T-helper 2 cell (primary cell): ENCODE measurements at places on chromosomes 4 and X.
A peak's percentile ranks its signal among the peaks of the same experiment; 100 is the strongest.

GRCh38 chrX:34655501-34656455 is 1.3 kb downstream of the TMEM47 start:
- DNase-seq = no peak

GRCh38 chr4:36310793-36311192 is 29.4 kb downstream of the DTHD1 start:
- peak; percentile 50 for DNase-seq

DNA sequence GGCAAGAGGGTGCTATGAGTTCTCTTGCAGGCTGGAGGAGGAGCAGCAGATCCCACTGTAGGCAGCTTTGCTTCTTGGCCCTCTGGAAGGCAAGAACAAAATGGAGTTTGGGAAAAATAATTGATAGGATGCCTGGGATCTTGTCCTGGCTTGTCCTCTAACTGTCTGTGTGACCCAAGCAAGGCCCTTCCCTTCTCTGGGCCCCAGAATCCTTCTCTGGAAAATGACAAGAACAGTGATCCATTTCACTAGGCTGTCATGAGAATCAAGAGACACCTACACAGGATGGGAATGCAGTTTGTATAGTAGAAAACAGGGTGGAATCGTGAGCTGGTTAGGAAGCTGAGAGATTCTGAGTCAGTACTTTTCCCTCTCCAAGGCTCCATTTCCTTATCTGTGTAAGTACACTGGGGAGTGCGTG is 133.3 kb downstream of the PJA1 start:
- no peak for DNase-seq

DNA sequence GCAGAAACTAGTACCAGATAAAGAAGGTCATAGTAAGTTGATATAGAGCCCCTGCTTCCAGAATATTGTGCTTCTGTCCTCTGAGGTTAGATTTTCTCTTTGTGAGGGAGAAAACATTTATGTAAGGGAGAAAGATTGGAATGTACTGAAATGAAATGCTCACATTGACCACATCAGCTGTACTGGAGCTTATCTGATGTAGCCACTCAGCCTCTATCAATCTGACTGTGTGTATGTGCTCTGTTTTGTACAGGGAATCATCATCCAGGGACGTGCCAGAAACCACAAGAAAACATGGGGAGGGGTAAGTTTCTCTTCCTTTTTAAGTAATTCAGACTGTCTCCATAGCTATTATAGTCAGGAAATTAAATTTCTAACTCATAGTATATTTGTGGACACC is 56.8 kb downstream of the PRRG1 start:
- DNase-seq = no peak

DNA sequence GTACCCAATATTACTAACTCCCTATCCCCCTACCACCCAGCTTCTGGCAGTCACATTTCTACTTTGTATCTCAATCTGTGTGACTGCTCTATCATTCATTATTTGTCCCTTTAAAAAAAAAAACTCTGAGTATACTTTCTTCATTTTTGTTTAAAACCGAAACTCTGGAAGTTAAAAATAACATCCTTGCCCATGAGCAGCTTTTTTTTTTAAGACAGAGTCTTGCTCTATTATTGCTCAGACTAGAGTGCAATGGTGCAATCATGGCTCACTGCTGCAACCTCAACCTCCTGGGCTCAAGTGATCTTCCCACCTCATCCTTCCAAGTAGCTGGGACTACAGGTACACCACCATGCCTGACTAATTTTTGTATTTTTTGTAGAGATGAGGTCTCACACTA is 15.8 kb downstream of the UBE2K start:
- DNase-seq = no peak

DNA sequence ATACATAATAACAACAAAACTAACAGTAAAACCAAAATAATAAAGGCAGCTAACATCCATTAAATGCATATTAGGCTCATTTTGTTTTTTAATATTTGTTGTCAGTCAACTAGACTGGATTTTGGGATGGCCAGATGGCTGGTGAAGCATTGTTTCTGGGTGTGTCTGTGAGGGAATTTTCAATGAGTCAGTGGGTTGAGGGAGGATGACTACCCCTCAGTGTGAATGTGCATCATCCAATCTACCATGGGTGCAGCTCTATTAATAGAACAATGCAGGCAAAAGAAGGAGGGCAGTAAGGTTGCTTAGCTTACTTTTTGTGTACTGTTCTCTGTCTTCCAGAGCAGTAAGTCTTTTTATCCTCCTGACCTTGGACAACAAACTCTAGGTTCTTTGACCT is 484.2 kb upstream of the HS3ST1 start:
- DNase-seq = no peak

- peak; percentile 48 for DNase-seq
Observed at GRCh38 chrX:56812515-56813105, 83.6 kb downstream of the NBDY start.

DNA sequence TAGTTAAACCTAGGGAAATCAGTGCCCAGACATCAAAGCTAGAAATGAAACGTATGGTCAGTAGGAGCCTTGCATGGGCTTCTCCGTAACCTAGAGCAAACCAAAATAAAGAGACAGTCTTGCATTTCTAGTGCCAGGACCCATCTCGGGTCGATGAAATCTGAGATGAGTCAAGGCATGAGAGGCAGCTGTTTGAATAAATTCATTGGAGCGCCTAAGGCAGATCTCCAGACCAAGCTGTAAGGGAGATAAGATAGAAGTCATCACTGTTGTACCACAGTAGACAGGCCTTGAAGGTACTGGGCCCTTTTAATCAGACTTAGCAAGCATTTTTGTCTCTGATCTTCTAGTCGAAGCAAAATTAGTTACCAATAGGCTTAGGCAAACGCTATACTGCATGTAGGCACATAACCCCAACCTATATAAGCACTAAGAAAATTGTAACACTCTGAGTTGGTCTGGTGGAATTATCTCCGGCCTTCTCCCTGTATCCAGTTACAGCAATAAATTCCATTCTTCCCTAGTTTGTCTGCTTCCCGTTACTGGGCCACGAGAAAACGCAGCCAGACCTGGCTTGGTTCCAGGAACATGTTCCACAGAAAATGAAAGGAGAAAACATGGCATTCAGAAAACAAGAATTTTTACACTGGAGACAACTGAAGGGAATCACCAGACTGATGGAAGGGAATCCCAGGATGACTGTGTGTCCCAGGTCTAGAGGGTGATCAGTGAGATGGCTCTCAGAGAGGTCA is 21.1 kb upstream of the PAPSS1 start:
- no peak for DNase-seq

GRCh38 chrX:12753366-12753765 is 37.8 kb upstream of the PRPS2 start:
- DNase-seq = no peak

- no peak for DNase-seq
Observed at GRCh38 chr4:95839891-95840290, at the start of gene PDHA2. TSS of gene PDHA2 (plus strand) at chr4:95840093. CDS start at chr4:95840151, 58 bp downstream.

DNA sequence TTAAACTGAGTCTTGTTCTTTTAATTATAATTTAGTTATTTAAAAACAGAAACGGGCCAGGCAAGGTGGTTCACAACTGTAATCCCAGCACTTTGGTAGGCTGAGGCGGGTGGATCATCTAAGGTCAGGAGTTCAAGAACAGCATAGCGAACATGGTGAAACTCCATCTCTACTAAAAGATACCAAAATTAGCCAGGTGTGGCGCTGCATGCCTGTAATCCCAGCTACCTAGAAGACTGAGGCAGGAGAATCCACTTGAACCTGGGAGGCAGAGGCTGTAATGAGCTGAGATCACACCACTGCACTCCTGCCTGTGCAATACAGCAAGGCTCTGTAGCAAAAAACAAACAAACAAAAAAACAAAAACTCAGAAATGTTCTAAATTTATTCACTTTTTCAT is 852.9 kb downstream of the TECRL start:
- no peak for DNase-seq

- no peak for DNase-seq
Observed at GRCh38 chr4:169144061-169144600, 126.6 kb downstream of the SH3RF1 start.

- peak; percentile 7 for DNase-seq
Observed at GRCh38 chrX:40552768-40553167, 28.0 kb upstream of the ATP6AP2 start.

GRCh38 chrX:24202465-24203031 is 53.0 kb downstream of the ZFX start:
- no peak for DNase-seq

DNA sequence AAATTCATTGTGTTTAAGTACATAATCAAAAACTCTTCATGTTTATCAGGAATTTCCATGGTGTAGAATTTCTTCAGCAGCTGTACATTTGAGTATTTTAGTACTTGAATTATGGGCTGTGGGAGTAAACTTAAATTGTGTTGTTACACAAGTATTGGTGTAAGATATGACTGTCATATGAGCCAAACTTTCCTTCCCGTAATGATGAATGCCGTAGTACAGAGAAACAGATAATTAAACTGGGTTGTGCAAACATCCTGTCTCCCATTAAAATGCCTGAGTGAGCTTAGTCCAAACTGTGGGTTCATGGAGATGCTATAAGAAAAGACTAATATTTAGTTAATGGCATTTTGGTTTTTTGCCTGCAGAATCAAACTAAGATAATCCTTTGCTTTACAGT is 159.2 kb downstream of the SLC4A4 start:
- DNase-seq = no peak

DNA sequence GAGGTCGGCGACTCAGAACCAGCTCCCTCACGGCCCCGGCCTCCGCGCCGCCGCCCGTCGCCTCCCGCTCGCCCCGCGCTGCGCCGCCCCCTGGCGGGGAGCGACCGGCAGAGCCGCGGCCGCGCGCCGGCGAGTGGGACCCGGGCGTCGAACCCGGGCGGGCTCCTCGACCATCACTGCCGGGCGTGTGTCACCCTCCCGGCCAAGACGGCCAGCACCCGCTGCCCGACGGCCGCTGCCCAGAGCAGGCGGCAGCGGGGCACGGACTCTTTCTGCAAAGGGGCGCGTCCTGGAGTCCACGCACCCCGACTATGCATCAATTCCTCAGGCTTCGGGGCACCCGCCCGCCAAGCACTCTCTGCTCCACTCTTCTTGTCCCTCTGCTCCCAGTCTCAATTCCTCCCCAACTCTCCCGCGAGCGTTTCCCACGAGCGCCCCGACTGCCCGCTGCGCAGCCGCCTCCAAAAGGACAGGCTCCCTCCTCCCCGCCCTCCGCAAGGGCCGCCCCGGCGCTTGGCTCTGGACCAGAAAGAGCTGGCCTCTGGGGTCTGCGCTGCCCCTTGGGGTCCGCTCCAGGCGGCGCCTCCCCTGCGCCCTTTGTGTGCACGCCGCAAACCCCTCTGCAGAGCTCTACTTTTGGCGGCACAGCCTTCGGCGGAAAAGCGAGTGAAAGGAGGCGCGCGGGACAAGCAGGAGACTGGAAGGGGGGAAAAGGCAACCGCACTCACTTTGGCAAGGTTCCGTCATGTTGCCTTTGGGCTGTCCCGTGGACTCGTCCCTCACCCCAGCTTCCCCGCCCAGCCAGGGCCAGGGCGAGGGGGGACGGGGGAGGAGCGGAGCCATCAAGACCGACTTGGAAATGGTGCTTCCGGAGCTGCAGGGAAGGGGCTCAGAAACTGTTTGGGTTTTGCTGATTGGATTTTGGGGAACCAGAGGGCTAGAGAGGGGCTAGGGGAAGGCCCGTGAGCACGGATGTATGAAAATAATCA is 1.0 kb downstream of the PDE5A start:
- DNase-seq = peak; percentile 29

GRCh38 chr4:166042510-166043055 is 169.5 kb downstream of the TLL1 start:
- no peak for DNase-seq

DNA sequence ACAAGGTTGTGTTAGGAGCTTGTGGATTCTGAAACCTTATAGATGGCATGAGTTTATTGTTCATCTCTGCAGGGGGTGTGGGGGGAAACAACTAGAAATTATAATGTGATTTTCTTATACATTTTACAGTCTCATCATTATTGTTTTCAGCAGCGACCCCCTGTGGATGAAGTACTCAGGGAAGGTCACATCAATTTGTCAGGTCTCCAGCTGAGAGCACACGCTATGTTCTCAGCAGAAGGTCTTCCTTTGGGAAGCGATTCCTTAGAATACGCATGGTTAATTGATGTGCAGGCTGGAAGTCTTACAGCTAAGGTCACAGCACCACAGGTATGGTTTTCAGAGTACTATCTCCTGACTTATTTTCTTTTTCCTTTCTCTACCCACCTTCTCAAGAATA is 72.2 kb downstream of the BLTP1 start:
- no peak for DNase-seq

DNA sequence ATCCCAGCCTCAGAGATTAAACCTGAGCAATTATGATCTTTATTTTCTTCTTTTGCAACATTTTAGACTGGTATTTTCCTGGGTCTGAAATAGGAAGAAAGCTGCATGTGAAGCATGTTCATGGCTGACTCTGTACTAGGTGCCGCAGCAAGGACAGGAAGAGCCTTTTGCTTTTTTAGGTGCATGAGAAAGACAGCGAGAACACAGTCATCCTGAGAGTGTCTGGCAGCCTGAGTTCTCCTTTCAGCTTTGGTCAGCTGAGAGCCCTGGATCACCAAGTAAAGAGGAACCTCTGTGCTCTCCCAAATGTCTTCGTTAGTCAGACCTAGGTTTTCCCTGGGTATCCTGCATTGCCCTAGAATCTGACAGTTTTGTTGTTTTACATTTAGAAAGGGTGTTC is 29.8 kb downstream of the FAM149A start:
- DNase-seq = no peak

DNA sequence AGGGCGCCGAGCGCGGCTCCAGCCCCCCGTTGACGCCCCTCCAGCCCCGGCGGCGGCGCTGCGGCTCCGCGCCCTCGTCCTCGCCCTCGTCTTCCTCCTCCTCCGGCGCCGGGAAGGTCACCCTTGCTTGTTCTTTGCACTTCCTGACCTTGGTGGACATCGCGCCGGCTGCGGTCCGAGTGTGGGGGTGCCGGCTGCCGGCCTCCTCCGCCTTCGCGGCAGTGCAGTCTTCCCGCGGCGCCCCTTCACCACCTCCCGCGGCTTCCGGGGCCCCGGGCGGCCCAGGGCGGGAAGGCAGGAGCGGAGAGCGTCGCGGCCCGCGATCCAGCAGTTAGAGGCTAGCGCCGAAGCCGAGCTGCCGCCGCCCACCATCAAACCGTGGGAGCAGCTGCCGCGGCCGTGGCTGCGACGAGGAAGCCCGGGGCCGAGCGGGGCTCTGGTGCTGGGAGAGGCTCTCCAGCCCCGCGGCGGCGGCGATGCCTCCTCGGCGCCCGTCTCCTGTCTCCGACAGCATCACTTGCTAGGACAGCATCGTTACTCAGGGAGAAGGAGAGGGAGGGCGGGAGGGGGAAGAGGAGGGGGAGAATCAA is at the start of gene TRPC3:
TSS of gene TRPC3 (minus strand) at position 540 of the 590 bp plus-strand sequence. CDS start at position 160, 380 bp downstream.
- DNase-seq = peak; percentile 13

DNA sequence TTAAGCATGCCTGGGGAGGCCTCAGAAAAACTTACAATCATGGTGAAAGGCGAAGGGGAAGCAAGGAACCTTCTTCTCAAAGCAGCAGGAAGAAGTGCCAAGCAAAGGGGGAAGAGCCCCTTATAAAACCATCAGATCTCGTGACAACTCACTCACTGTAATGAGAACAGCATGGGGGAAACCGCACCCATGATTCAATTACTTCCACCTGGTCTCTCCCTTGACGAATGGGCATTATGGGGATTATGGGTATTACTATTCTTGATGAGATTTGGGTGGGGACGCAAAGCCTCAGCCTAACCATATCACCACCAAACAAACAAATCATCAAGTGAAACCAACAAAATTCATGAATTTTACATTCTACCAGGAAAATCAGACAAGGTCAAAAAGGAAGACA is 76.7 kb upstream of the TAB3 start:
- DNase-seq = no peak
